ENCODE measurements at places on chromosomes 6 and 20.

DNA sequence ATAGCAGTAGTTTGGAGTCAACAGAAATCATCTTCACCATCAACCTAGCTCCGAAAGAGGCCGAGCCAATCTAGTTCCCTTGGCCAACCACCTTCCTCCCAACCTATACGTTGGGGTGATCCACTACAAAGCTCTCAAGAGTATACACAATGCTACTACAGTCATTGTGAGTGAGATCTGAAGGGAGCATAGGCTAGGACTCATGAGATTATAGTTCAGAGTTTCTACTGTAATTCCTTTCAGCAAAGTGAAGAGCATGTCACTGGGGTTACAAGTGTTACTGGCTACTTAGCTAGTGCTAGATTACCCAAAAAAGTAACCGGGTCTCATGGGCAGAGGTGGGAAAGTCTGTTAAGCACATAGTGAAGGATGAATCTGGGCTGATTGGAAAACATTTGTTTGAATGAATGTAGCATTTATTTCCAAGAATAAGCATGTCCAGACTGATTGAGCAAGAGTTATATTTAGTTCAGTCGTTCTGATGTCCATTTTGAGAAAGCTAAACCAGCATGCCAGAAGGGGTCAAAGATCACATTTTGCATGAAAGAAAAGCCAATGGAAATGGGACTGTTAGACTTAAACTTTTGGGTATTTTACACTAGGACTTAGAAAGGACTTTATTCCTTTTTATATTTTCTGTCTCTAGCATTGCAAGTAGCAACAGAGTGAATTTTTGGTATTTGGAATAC is 10.5 kb upstream of the ESR1 start:
- DNase-seq = no peak

DNA sequence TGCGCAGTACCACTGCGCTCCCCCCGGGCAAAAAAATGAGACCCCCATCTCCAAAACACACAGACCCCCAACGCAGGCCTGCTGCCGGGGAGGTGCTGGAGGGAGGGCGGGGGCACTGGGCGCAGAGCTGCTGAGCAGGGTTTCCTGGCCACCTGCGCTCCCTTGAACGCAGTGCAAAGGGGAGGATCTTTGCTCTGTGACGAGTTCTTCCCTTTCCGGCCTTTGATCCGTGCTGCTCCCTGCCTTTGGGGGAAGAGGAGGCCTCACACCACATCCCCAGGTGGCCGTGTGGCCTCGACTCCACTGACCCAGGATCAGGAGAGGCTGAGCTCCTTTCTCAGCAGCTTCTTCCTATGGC is 8.9 kb upstream of the COL20A1 start:
- no peak for DNase-seq

GRCh38 chr6:28772480-28773381 is 151.1 kb downstream of the TRIM27 start:
- DNase-seq = no peak

GRCh38 chr6:87830907-87831306 is 128.9 kb upstream of the AKIRIN2 start:
- no peak for DNase-seq

- no peak for DNase-seq
Observed at GRCh38 chr6:31144296-31144969, 5.6 kb upstream of the PSORS1C2 start.

- DNase-seq = no peak
Observed at GRCh38 chr20:49976542-49976941, 6.2 kb upstream of the SNAI1 start.

GRCh38 chr6:5670381-5670780 is 336.3 kb downstream of the NRN1 start:
- DNase-seq = no peak

DNA sequence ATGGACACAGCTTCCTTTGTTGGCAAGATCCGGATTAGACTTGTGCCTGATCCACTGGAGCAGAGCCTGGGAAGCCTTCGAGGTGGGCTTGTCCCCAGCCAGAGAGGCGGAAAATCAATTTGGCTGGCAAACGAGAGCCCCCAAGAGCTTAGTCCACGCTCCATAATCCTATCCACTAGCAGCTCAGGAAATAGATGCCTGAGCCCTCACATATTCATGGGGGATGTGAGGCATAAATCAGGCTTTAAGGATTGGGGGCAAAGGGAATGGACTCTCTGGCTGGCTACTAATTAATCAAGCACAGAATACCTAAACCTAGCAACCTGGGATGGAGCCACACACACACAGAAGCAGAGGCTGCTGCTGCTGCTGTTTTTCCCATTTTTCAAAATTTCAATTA is 137.9 kb downstream of the PKHD1 start:
- no peak for DNase-seq

DNA sequence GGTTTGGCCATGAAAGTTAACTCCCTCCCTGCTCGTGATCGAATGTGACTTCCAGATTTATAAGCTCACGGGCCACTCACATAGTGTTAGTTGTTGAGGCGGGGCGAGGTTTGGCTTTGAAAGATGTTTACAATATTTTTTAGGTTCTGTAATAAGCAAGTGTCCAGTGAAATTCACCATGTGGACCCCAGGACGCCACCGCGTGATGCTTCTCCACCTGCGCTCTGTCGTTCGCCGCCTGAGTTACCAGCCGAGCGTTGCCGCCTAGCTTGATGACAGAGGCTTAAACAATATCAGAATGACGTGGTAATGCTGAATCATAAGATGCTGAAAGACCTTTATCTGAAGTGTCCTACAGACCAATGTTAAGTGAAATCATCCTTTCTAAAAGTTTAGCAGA is 241.0 kb downstream of the MYLK4 start:
- DNase-seq = no peak

DNA sequence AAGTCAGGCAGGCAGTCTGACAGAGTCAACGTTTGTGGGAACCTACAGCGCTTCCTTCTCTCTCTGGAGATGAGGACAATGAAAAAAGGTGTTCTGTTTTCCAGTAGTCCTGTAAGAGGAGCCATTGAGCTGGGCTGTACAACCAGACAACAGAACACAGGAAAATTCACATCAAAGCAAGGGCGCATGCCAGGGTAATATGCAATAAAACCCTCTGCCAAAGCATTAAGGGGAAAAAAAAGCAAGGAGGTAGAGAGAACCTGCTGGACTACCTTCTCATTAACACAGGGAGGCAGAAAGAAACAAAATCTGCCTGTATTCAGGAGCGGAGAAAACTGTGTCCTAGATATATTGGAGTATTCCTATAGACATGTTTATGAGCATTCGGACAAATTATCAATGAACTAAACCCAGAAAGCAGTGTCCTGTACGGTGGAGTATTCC is 1.3 kb downstream of the RNF24 start:
- DNase-seq = peak; percentile 57

DNA sequence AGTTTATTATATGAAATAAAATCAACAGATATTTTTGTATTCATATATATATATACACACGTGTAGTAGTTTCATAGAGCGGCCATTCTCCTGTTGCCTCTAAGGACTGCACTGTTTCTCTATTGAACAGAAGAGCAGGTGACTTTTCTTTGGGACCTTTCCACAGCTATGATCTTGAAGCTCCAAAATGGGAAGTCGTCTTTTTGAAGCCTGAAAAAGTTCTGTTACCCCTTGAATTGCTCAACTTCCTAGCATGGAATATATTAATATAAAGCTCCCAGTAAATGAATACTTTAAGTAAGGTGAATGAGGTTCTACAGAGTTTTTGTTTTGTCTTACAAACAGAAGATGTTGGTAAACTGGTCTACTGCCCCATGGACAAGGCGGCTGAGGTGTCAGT is 42.2 kb upstream of the ADTRP start:
- no peak for DNase-seq

DNA sequence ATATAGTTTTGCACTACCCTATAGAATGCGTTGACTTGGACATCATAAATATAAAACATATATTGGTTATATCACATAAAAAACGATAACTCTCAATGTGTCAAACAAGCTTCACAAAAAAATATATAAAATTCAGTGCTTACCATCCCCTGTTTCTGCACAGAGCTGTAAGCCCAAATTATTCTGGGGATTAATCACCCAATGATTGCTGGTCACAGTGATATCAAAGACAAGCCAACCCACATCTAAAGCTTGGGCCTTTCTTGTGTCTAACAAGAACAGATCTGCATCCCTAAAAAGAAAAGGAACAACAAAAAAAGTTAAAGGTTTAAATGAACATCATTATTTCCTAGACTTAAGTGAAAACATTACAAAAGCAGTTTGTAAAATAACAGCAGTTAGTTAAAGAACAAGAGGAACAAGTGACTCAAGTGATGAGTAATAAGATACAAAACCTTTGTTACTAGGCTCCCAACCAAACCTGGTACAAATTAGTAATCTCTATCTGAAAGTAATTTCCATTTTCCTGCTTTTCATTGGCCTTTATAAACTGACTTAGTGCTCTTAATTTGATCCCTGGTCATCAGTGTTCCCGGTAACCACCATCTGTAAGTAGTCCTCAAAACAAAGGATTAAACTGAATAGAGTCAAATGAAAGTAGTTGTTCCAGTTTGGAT is 81.1 kb downstream of the BMP5 start:
- no peak for DNase-seq

DNA sequence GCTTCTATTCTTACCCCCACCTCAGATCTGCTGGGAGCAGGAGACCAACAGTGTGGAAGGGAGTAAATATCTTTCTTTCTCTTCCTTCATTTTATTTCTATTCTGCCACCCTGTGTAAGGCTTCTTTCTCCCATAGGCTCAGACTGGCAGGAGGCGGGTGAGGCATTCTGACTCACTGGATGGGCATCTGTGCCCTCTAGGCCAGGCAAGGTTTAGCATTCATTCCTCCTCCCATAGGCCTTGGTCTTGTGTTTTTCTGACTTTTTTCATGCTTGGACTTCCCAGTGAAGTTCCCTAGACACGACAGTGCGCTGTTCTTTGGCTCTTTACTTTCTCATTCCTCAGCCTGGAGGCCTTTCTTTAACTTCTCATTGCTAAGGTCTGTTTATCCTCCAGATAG is 235.2 kb downstream of the SYNE1 start:
- no peak for DNase-seq

DNA sequence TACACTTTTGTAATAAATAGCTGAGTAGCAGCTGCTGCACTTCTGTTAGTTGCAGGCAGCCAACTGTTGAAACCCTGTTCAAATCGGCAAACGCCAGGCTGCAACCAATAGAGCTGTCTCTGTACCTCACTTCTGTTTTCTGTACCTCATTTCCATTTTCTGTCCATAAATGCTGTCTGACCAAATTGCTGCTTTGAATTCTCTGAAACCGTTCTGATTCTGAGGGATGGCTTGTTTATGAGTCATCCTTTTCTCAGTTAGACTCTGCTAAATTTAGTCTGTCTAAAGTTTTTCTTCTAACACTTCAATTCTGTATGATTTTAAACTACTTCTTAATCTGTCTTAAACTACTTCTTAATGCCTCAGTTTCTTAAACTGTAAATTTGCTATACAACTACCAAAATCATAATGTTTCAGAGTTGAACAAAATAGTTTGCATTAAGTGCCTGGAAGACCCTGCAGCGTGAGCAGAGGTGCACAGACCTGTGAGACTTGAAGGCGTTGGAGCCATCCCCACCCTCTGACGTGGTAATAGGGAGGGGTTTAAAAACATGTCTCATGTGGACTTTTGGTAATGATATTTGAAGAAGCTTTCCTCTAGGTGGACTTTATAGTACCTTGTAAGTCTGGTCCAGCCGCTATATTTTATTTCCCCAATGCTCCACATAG is 9.6 kb downstream of the BTNL2 start:
- DNase-seq = no peak

- DNase-seq = no peak
Observed at GRCh38 chr6:77143659-77144447, 319.4 kb downstream of the HTR1B start.

- no peak for DNase-seq
Observed at GRCh38 chr20:37230200-37230599, 31.4 kb downstream of the GHRH start.

DNA sequence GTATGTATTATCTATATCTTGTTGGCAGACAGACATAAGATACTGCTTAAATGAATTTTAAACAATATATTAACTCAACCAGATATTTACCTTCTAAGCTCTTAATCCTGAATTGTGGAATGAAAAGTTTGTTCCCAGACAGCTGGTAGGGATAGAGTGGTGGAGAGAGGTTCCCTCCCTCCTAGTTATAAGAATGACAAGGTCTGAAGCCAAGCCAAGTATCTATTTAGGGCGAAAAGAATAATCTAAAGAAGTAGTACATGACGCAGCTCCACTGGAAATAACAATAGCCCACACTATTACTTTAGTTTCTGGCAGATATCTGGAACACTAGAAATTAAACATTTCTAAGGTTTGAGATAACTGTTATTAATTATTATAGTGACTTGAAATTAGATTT is 104.3 kb downstream of the AHI1 start:
- DNase-seq = no peak
